Stimulated activated CD4-positive, alpha-beta T cell treated with anti-CD3 and anti-CD28 coated beads, Interleukin-2, amount 100 ng/mL, for 48 hours (primary cell): ENCODE measurements at places on chromosomes 7 and 10.

DNA sequence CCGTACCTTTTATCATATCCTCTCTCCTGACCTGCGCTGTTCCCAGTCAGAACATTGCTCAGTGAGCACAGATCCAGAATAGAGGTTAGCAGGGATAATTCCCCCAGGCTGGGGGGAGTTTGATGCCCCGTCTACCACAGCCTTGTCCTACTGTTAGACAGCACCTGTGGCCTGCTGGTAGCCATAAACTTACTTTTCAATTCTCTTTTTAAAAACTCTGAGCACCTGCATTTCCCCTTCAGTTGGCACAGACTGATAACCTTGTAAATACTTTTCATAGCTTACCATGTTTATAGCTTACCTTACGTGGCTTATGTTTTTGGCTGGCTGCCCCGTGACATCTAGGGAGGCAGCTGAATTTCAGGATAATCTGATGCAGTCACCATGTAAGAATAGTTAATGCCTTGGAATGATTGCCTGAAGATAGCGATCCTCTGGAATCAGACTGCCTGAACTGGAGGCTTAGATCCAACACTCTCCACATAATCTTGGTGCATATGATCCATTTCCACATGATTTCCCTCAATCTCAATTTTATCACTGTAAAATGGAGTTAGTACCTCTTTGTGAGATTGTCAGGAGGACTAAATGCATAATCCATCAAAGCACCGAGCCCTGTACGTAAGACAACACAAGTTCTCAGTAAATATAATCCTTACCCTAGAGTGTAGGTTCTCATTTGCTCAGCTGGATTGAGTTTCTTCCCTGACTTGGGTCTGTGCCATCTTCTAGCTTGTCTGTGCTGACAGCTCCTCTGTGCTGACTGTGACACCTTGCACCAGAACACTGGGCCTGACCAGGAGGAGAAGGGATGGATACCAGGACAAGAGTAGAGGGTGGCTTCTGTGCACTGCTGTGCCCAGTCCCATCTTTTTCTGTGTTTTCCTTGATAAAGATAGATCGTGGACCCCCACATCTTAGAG lies 111.7 kb upstream of the GJD4 start:
- DNase-seq, result no peak

- DNase-seq, result no peak
These were observed 11.8 kb downstream of the CPED1 start for GRCh38 chr7:121000081-121000983.

DNA sequence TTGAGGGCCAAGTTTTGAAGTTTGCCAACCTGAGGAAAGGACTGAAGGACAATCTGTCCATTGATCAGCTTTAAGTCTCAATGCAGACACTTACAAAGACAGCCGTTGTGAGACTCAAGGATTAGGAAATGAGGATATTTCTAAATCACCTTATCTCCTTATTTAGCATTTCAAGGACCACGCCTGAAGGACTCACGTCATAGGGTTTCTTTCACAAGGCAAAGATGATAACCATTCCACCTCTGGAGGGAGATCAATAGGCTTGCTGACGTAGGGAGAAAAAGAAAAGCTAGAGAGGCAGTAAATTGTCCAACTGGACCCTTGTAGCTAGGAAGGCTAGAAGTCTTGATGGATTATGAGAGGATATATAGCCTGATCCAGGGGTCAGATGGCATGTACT lies 3.3 kb upstream of the ASB4 start:
- DNase-seq, result no peak

DNA sequence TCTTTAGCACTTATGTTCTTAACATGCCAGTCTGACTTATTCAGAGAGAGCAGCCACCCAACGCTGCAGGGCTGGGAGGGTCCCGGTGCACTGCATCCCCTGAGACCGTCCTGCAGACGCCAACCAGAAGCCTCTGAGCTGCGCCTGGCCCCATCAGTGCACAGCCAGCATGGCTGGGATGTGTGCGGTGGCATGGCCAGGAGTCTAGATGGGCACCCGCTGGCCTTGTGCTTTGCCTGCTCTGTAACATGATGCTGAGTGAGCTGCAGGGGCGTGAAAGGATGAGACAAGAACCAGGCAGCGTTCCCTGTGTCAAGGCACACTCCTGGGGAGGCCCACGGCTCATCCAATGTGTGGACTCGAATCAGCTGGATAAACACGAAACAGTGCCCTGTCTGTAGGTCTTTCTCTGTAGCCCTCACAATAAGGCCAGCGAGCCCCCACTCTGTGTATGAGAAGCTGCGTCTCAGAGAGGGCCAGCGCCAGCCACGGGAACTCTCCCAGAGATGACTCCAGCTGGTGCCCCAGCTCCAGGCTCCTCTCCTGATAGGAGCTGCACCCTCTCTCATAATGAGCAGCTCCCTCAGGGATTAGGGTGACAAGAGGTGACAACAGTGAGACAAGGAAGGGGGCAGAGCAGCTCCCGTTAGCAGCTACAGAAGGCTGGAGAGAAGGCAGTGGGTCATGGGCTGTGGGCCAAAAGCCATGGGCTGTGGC lies 96.8 kb downstream of the TNS3 start:
- no peak for DNase-seq

GRCh38 chr7:4818000-4818794 lies 42.8 kb downstream of the AP5Z1 start:
- DNase-seq, result no peak
